GM19239 (cell line): ENCODE measurements at places on chromosomes 12 and 14.

DNA sequence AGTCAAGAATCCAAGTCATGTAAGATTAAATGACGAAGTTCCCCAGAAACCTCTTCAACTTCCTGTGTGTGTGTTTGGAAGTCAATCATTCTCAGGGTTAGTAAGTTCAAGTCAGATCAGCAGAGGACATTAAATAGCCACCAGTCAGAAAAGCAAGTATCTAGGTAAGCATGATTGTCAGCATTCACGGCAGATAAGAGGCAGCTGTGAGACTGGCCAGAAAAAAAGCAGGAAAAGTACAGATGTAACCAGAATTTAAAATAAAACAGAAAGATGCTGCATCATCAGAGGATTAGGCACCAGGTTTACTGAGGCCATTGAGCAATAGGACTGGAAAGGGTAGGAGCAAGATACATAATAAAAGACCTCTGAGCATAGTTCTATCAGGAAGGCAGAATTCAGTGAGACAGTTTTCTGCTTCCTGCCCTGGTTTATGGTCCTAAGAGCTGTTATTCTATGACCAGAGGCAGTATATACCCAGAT lies 606.9 kb downstream of the FSCB start:
- DNase-seq: no peak

DNA sequence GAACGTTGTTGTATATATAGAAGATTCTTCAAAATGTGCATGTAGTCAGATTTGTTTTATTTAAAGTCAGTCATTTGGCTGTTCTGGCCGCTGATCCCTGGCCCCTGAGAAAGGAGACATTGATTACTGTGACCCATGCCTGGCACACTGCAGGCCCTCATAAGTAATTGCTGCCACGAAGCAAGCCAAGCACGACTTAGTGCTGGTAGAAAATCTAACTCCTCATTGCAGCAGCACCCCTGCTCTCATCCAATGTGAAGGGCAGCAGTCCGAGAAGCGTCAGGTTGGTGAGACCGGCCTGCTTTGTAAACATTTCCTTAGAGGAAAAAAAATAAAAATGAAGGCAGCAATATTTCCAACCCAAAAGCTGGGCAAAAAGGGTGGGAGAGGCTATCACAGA lies 22.8 kb upstream of the TMTC2 start:
- DNase-seq: no peak

DNA sequence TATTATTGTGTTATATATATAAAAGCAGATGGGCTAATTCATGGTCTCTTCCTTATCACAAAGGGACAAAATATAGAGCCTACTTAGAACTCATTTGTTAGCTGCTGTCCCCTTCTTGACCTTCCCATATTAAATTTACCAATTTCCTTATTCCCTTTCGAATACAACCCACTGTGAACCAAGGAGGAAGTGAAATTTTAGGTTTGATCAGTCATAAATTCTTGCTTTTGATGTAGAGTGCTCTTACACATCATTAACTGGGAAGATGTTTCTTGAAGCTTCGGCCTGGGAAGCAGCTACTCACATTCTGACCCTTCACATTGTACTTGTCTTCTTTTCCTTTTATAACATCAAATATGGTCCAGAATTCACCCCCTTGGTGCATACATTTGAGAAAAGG lies 579.0 kb downstream of the LRFN5 start:
- DNase-seq: no peak

DNA sequence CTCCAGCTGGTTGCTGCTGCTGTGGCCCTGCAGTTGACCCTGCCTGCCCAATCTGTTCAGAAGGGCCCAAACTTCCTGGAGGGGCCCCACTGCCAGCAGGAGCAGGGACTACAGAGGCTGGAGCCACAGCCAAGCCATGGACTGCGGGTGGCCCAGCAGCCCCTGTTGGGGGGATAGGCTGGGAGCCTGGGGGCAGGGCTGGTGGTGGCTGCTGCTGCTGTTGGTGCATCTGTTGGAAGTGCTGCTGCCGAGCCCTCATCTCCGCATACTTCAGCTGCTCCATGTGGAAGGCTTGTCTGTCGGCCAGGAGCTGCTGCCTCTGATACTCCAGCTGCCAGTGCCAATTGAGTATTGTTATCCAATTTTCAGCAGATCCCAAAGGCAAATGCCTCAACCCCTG lies 7.2 kb downstream of the MYL6 start:
- DNase-seq: no peak

DNA sequence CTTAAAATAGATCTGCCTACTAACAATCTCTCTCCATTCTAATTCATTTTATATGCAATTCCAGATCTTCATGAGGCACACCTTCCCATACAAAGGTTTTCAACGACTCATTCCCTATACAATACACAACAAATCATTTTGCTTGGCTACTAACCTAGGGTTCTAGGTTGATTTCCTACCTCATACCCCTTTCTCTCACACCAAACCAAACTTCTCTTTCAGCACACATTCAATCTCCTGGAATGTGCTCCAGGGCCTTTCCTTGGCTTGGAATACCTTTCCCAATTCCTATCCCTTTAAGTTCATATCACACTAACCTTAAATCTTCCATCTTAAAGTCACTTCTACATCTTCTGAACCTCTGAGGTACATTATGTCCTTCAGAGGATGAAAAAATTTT lies 38.7 kb upstream of the MTERF2 start:
- DNase-seq: no peak

DNA sequence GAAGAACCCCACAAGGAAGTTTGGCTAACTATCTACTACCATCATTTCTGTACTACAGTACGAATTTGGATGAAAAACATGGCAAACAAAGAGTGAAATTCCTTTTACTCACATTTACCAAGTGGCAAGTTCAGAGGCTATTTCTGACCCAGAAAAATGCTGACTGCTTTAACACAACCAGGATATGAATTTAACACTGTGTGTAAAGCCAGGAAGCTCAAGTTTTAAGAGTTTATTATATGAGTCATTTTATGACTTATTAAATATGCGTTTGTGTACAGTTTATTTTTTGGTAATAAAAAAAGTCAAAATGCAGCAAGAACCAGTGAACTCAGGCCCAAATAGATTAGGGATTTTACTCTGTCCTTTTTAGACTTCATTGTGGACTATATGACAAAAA lies 58.4 kb upstream of the STAC3 start:
- no peak for DNase-seq

DNA sequence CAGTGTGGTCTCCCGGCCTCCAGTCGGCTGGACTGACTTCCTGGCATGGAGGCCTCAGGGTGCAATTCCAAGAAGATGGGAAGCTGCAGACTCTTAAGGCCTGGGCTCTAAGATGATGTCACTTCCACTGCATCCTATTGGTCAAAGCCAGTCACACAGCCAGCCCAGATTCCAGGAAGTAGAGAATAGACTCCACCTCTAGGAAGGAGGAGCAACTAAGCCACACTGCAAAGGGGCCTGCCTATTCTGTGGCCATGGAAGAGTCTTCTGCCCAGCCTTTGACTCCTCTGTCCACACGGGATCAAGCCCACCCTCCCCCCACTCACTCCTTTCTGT lies 103.9 kb upstream of the RFLNA start:
- no peak for DNase-seq

GRCh38 chr12:79452906-79453305 lies 237.9 kb downstream of the PAWR start:
- DNase-seq: no peak

DNA sequence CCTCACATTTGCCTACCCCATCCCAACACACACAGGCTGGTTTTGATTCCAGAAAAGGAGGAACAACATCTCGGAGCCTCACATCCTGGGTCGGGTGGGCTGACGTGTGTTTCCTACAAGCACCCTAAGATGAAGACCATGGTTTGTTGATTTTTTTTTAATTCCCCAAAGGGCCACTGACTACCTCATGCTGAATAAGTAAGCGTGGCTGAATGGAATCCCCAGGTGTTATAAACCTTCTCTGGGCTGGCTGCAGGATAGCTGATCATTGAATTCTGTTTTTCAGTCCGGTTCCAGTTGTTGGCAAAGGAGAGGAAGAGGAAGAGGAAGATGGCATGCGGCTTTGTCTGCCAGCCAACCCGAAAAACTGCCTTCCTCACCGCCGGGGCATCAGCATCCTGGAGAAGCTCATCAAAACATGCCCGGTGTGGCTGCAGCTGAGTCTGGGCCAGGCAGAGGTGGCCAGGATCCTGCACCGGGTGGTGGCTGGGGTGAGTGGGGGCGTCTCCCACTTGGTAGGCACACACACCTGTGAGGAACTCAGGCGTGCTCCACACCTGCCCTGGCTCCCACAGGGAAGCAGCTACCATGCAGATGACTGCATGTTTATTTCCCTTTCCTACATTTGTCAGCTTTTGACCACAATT lies 42.0 kb downstream of the RIN3 start:
- no peak for DNase-seq

GRCh38 chr12:130975116-130975515 lies 21.4 kb downstream of the ADGRD1 start:
- DNase-seq: no peak

DNA sequence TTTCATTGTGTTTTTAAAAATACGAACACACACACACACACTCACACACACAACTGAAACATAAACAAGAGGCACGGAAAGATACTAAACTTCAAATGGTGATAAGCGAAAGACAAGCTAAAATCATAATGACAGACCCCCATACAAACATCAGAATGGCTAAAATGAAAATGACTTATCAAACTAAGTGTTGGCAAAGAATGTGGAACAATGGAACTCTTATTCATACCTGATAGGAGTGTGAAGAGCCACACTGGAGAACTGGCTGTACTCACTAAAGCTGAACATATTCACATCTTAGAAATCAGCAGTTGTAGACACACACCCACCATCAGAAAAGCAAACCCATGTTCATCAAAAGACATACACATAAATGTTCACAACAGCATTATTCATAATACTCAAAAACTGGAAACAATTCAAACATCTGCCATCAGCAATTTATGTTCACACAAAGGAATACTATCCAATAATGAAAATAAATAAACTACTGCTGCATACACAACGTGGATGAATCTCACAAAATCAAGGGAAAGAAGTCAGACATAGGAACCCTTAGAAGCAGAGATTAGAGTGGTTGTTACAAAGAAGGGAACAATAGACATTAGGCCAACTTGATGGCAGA lies 11.8 kb downstream of the STXBP6 start:
- DNase-seq: no peak

DNA sequence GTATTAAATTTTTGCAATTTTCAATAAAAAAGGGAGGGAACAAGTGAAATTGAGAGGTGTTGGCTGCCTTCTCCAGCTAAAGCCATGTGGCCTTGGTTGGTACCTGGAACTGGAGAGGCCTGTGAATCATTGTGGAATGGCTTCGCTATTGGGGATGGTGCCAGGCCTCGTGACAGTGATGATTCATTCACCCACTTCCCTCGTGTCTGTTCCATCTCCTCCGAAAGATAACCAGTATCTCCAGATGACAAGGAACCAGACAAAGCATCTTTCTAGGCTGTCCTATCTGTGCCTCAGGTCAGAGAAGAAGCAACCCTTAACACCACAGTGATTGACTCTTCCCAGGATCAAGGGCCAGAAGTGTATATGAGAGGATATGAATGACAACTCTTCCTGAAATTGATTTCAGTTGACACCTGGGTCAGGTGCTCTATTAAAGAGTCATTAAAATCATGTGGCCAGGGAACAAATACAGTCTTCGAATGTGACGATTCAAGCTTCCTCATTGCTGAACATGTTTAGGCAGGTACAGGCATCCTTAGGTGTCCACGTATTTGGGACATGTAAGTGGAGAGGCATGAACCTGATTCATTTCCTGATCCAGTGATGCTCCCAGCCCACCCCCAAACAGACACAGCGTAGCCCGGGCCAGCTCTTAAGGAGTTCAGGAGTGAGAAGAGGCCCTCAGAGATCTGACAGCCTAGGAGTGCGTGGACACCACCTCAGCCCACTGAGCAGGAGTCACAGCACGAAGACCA lies at the start of gene RNASE7:
RNASE7 (plus strand) TSS at position 687 of the 758 bp plus-strand sequence. CDS start 631 bp downstream, outside the sequence.
- DNase-seq: no peak

GRCh38 chr12:10001171-10001776 lies 2.4 kb upstream of the CLEC1B start:
- DNase-seq: no peak

GRCh38 chr12:8058506-8058905 lies 7.7 kb downstream of the C3AR1 start:
- DNase-seq: no peak

GRCh38 chr14:74975059-74975810 lies 19.8 kb upstream of the PGF start:
- DNase-seq: no peak

DNA sequence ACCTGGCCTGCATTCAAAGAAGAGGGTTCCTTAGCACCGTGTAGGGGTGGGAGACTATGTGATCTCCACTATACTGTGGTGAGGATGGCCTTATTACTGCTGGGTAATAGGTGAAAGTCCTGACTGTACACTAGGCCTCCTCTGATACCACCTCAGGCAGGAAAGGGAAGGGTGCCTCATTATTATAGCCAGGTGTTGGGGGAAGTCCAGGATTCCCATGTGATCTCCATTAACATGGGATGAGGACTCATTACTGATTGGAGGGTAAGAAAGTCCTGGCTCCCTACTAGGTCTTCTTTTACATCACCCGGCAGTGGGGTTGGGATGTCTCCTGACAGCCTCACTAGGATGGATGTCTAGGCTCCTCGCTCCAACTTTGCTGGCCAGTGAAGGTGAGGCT lies 252.1 kb downstream of the LRIG3 start:
- no peak for DNase-seq

DNA sequence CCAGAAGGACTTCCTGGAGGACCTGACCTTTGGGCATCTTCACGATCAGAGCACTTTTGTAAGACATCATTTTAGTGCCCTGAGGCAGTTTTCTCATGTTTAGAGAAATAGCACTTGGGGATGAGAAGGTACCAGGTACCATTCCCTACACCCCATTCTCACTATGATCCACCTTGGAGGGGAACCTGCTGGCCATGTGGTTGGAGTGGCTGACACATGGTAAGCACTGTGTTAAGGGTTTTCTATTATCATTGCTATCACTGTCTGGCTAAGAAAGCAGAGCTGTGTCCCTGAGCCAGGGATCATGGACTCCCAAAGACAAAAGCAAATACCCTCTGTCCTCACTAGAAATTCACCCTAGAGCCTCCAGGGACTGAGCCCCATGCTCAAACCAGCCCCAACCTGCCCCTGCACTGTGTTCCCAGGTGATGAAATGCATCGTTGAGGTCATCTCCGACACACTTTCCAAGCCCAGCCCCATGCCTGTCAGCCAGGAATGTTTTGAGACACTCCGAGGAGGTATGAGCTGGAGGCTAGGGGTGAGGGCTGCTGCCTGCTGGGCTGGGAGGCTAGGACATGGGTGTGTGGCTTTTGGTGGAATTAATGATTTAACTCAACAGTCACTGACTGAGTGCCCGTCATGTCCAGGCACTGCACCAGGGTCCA lies 3.4 kb downstream of the CHGA start:
- no peak for DNase-seq

- DNase-seq: no peak
Measured at GRCh38 chr12:37672655-37673260, 643.8 kb upstream of the ALG10B start.

DNA sequence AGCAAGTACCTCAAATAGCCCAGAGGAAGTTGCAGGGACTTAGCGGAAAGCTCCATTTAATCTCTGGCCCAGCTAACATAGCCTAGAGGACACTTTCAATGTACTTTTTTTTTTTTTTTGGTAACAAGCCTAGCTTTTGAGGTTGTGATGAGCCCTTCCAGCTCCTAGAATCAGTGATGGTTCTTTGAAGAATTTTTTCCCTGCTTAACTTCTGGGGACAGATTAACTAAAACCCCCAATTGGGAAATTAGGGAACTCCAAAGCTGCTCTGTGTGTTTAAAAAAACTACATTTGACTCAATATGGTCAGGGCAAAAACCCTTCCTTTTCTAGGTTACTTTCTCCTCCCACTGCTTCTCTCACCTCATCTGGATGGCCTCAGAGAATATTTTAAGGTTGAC lies 23.9 kb upstream of the ITGA5 start:
- DNase-seq: no peak

GRCh38 chr12:28946361-28946760 lies 202.7 kb upstream of the FAR2 start:
- no peak for DNase-seq

- DNase-seq: no peak
Measured at GRCh38 chr14:32457213-32457920, 128.3 kb downstream of the AKAP6 start.
